ENCODE measurements at places on chromosomes 1 and 21. TPM values are rescaled to one million over a fixed set of nuclear protein-coding genes. Genes with fewer than 3 reads are reported as not detected.

RASSF5 gene
- total RNA-seq, result 182 TPM

PIGC gene
- total RNA-seq, result 20.7 TPM

AMY2B gene
- 3.2 TPM for total RNA-seq

LYSMD1 gene
- 3.6 TPM for total RNA-seq

PEX10 gene
- 18.2 TPM for total RNA-seq

HOOK1 gene
- 0.90 TPM for total RNA-seq

YY1AP1 gene
- total RNA-seq, result 67.9 TPM

SON gene
- total RNA-seq, result 376 TPM

ABCA4 gene
- not detected for total RNA-seq

SPRR2G gene
- total RNA-seq, result not detected

ACTL8 gene
- total RNA-seq, result not detected

MXRA8 gene
- not detected for total RNA-seq

RABGGTB gene
- total RNA-seq, result 230 TPM

LINGO4 gene
- not detected for total RNA-seq

KRTAP12-3 gene
- total RNA-seq, result not detected

OR2L2 gene
- total RNA-seq, result 0.05 TPM

CD244 gene
- 0.21 TPM for total RNA-seq

VWA5B1 gene
- not detected for total RNA-seq

SCAF4 gene
- 55.8 TPM for total RNA-seq

MRPL9 gene
- 159 TPM for total RNA-seq

TAS1R2 gene
- total RNA-seq, result not detected

PDE4B gene
- total RNA-seq, result 14.0 TPM

TTC39A gene
- total RNA-seq, result 0.41 TPM

ADAMTS5 gene
- not detected for total RNA-seq

KRTAP12-2 gene
- not detected for total RNA-seq

EXO5 gene
- 11.9 TPM for total RNA-seq

ALPL gene
- total RNA-seq, result not detected

PDZK1IP1 gene
- total RNA-seq, result not detected

STYXL2 gene
- total RNA-seq, result not detected

FCGR3B gene
- total RNA-seq, result not detected

NSL1 gene
- total RNA-seq, result 52.6 TPM

KRTAP11-1 gene
- total RNA-seq, result not detected

SLC44A5 gene
- total RNA-seq, result not detected

SHISAL2A gene
- 2.5 TPM for total RNA-seq

ORC1 gene
- total RNA-seq, result 38.9 TPM

SPRR4 gene
- not detected for total RNA-seq

DEPDC1 gene
- 19.9 TPM for total RNA-seq

CFHR2 gene
- total RNA-seq, result not detected

CLCA4 gene
- not detected for total RNA-seq

TRPM2 gene
- 6.7 TPM for total RNA-seq

LRRIQ3 gene
- 0.46 TPM for total RNA-seq

AURKAIP1 gene
- 133 TPM for total RNA-seq

HES4 gene
- total RNA-seq, result 3.1 TPM
